ENCODE measurements at places on chromosomes 11 and 22.

DNA sequence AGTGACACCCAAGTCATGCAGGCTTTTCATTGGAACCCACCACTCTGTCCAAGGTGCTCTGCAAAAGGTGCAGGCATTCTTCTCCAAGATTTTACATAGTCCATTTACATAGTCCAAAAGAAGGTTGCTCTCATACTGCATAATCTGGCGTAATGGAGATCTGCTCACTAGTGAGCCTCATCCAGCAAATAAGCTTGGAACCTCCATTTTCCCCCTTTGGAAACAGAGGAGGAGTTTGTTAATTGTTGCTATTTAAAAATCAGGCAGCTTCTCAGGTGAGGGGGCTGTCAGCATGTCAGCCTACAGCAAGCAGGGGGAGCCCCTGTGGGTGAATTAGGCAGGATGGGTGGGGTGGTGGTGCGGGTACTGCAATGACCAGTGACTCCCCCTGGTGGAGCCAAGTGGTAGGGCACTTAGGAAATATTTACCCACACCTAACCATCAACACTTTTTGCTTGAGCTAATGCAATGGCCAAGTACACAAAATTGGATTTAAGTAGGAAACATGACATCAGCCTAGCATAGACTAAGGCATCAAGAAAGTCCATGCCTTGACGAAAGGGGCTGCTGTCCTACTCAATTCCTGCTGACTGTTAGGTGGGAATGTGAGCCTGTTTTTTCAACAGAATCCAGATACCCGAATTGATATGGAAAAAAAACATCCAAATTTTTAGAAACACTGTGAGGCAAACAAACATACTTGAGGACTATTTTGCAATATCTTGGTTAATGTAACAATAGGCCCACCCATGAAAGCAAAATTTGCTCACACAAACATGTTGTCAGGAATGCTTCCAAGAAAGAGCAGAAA is 64.5 kb downstream of the AMBRA1 start:
- no peak for DNase-seq

GRCh38 chr22:20448630-20449029 is 11.0 kb upstream of the SCARF2 start:
- DNase-seq = no peak

DNA sequence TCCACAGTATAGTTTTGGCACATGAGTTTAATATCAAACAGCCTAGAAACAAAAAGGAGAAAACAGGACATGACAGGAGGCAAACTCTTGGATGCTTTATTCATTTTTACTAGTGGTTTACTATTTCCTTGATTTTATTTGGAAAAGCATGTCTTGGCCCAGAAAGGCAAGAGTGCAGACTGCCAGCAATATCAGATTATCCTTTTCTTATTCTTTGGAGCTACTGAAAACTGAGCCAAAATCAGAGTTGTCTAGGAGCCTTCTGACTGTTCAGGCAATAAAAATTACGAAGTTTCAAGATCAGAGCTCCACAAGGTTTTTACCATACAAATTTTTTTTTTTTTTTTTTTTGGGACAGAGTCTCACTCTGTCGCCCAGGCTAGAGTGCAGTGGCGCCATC is 16.0 kb downstream of the CELF1 start:
- DNase-seq = no peak

DNA sequence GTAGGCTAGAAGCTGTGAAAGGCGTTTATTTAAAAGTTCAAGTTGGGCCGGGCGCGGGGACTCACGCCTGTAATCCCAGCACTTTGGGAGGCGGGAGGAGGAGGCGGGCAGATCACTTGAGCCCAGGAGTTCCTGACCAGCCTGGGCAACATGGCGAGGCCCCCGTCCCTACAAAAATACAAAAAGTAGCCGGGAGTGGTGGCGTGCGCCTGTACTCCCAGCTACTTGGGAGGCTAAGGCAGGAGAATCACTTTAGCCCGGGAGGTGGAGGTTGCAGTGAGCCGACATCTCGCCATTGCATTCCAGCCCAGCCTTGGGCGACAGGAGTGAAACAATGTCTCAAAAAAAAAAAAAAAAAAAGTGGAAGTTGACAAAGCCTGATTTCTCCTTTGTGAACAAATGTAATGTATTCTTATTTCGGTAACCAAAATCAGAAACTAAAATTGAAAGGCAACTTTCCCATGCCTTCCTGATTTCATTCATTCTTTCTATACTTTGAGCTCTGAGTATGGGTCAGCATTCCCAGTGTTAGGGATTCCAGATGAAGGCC is 825 bp downstream of the PTPMT1 start:
- DNase-seq = no peak

- no peak for DNase-seq
Observed at GRCh38 chr22:48821727-48822126, 1005.9 kb downstream of the BRD1 start.

DNA sequence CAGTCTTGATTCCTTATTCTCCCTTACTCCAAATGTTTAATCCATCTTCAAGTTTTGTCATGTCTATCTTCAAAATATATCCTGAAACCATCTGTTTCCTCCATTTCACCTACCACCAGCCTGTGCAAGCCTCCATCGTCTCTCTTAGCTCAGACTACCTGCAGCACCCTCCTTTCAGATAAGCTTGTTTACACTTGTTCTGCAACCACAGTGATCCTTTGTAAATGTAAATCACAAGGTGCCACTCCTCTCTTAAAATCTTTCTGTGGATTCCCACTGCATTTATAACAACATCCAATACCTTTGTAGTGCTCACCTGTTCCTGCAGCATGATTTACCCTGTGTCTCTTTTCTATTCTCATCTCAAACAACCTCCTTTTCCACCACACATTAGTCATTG is 31.8 kb upstream of the GPR83 start:
- DNase-seq = no peak

Measured in NCI-H2107 (cell line).